ENCODE measurements at places on chromosomes 6 and 20. TPM values are rescaled to one million over a fixed set of nuclear protein-coding genes. Genes with fewer than 3 reads are reported as not detected.

- no peak for DNase-seq
Measured at GRCh38 chr20:21270806-21271205, 32.3 kb upstream of the XRN2 start.

GRCh38 chr6:82076916-82077315 is 170.6 kb downstream of the IBTK start:
- DNase-seq, result no peak

TNXB gene
- total RNA-seq, result 115 TPM

RGS17 gene
- total RNA-seq, result 0.71 TPM

EYA4 gene
- total RNA-seq, result 0.81 TPM

GRCh38 chr6:5379647-5380242 is 118.4 kb downstream of the FARS2 start:
- no peak for DNase-seq

DNA sequence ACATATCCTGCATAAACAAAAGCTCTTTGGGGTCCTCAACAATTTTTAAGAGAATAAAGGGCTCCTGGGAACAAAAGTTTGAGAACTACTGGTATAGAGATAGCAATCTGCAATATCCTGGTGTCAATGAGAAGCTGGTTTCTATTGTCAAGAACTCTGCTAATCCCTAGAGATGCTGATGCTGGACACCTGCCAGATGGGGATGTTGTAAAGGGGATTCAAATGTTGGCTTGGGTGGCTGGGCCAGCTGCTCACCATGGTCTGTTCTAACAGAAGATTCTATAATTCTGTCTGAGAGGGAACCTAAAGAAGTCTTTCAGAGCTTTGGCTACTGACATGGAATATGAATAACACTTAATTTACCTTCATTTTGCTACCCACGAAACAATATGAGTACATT is 137.8 kb downstream of the BTBD9 start:
- no peak for DNase-seq

DNA sequence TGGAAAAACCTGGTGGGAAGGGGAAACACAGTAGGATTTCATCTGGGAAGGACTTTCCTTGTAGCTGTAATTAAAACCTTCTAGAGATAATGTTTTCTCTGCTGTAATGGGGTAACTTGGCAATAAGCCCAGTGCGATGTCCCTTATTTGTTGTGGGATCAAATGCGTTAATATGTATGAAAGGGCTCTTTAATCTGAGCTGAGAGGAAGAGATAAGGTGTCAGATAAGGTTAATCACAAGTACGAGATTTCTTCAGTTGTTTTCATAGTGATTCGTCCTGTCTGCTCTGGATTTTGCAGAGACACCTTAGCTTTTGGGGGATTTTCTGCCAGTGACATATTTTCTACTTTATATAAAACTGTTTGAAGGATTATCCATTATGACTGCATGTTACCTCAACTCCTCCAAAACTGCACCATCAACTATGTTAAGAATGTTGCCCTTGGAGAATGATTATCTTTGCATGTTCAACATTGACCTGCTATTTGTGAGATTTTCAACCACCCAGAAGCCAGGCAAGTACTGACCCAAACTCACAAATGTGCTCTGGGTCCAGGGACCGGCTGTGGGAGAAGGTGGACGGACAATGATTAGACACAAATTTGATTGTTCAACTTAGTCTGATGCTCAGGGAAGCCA is 21.2 kb upstream of the ELOVL5 start:
- no peak for DNase-seq

DNA sequence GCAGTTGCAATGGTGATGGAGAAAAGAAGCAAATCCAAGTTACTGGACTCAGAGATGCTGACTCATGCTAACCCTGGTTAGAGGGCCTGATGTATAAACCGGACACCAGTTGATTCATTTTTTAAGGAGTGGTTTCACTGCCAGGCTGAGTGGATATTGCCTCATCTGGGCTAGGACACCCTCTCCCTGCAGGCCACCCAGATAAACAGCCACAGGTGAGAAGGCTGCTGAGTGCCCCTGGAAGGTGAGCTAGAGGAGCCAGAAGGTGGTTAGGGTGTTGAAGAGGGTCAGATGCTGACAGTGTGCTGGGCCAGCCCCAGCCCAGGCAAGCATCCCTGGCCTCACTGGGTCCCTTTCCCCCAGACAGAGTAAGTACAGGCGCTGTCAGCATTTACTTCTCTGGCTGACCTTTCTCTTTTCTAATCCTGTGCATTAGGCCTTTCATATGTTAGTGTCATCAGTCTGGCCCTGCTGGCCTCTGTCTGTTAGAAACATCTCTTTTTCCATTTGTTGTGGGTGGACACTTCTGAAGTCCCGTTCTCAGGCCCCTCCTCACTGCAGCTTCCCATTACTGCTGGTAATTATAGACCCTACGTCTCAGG is 13.5 kb downstream of the EPB41L1 start:
- no peak for DNase-seq
